ENCODE measurements at places on chromosomes 3 and 15. TPM values are rescaled to one million over a fixed set of nuclear protein-coding genes. Genes with fewer than 3 reads are reported as not detected.

TRPM1 gene
- not detected for total RNA-seq

DNAH12 gene
- total RNA-seq = not detected

TPRG1 gene
- total RNA-seq = 11.5 TPM

SAMMSON gene
- total RNA-seq = not detected

ISLR2 gene
- not detected for total RNA-seq

STRA6 gene
- not detected for total RNA-seq

CGNL1 gene
- not detected for total RNA-seq

CTXN2 gene
- not detected for total RNA-seq

CNTN6 gene
- not detected for total RNA-seq

CCDC33 gene
- total RNA-seq = not detected

FBXW12 gene
- not detected for total RNA-seq

ATP13A5 gene
- total RNA-seq = not detected

BOC gene
- not detected for total RNA-seq

OR4M2 gene
- not detected for total RNA-seq
